ENCODE measurements at places on chromosomes 3 and 15. TPM values are rescaled to one million over a fixed set of nuclear protein-coding genes. Genes with fewer than 3 reads are reported as not detected.

GRCh38 chr15:67049351-67050044, 15.9 kb upstream of the SMAD3 start:
- DNase-seq: no peak

Gene XCR1
- total RNA-seq: not detected

GRCh38 chr3:147906285-147906684, 497.1 kb downstream of the ZIC1 start:
- no peak for DNase-seq

- DNase-seq: no peak
Measured at GRCh38 chr3:111809186-111809585, 49.9 kb upstream of the PHLDB2 start.

GRCh38 chr3:35932995-35933394, 293.7 kb downstream of the ARPP21 start:
- no peak for DNase-seq

DNA sequence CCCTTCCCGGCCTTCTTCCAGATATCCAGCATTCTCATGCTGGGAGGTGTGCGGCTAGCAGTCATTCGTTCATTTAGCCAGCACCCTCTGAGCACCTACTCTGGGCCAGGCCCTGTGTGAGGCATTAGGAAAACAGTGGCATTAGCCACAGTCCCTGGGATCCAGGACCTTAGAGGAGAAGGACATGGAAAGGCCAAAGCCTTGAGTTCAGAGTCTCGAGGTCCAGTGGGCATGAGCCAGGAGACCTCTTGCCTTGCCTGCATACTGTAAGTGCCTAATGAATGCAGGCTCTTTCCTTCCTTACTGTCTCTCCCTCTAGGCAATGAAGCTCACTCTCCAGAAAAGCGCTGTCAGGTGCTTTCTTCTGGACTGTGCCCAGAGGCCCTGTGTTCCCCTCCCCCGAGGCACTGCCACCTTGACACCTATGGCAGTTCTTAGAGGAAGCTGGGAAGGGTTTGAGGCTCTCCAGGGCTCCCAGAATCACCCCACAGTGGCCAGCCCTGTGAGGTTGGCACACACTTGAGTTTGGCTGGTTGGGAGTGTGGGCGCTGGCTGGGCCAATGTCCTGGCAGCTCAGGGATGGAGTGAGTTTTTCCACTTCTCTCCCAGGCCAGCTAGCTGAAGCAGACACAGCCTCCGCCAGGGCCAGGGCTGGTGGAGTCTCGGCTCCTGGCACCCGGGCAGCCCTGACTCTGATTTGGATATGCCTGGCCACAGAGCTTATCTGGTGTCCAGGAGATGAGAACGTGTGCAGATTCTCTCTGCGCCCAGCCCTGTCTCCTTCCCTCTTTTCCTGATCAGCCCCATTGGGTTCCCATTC, 5.4 kb downstream of the CORO2B start:
- no peak for DNase-seq

DNA sequence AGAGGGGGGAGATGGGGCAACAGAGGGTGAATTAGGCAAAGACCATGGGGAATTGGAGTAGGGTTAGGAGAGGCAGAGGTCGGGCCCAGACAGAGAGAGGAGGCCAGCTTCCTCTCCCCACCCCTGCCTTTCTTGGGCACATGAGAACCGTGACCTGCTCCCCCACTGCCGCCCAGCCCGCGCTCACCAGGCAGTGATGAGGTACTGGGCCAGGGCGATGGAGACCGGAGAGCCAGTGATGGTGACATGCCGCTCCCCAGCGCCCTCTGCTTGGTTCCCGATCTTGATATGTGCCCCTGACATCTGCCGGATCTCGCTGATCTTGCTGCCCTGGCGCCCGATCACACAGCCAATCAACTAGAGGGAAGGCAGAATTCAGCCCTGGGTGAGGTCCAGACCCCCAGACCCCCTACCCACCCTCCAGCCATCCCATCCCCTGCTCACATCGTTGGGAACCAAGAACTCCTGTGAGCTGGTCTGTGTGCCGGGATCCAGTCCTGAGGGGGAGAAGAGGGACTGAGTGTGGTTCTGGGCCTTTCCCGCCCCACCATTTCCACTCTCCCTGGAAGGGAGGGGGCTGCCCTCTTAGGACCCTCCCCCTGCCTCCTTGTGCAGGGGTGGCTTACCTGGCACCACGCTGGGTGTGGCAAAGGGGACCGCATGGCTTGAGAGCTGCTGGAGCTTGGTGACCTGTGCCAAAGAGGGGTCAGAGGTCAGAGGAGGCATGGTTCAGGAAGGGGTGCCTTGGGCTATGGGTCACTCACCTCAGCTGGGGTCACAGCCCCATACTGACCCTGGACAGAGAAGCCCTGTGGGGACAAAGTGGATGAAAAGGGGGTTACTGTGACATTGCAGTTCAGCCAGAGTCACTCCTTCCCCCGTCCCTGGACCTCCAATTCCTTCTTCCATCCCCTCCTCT, 3.7 kb downstream of the GPR62 start:
- DNase-seq: no peak

- DNase-seq: no peak
Measured at GRCh38 chr15:73305331-73306211, 63.2 kb downstream of the HCN4 start.

- DNase-seq: no peak
Measured at GRCh38 chr3:58039601-58040000, 31.4 kb downstream of the FLNB start.

Gene ASTE1
- 3.7 TPM for total RNA-seq

- no peak for DNase-seq
Measured at GRCh38 chr3:82002986-82003642, 241.7 kb upstream of the GBE1 start.

- no peak for DNase-seq
Measured at GRCh38 chr15:61079529-61079928, 149.6 kb downstream of the RORA start.

Gene PARP15
- 5.9 TPM for total RNA-seq

Gene ENTPD3
- total RNA-seq: 3.9 TPM

GRCh38 chr15:51912528-51912927, 59.0 kb downstream of the LEO1 start:
- DNase-seq: no peak

DNA sequence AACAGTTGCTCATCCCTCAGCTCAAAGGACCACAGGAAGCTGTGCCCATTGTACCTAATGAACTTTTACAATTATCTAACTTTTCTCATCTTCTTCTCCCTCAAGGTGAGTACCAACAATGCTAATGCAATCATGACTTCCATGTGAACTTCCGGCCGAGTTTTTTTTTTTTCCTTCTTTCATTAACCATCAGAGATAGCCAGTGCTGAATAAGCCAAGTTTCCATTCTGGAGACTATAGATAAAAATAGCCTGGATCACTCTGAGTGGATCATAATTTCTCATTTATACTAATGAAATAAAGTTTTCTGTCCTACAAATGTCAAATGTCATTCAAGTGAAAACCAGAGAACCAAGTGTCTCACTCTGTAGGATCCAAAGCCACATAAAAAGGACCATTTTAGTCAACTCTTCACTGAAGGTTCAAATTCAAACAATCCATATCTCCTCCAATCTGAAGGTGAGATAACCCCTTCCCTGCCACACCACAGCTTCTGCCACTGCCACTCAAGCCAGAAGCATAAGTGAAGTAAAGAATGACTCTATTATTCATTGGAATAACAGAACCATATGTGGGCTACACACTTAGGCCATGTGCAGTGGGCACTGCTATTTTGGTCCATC, 5.5 kb downstream of the SUMF1 start:
- no peak for DNase-seq

- no peak for DNase-seq
Measured at GRCh38 chr3:186640929-186641328, 730 bp downstream of the FETUB start.

Gene MRPL3
- 52.3 TPM for total RNA-seq

Gene HTR3E
- total RNA-seq: not detected

Gene C15orf62
- 2.9 TPM for total RNA-seq

GRCh38 chr15:90946538-90946937, 8.1 kb upstream of the RCCD1 start:
- DNase-seq: no peak

- DNase-seq: no peak
Measured at GRCh38 chr3:72559385-72559784, 288.9 kb downstream of the SHQ1 start.

- no peak for DNase-seq
Measured at GRCh38 chr15:67107014-67107812, 41.8 kb downstream of the SMAD3 start.

- peak; percentile 61 for DNase-seq
Measured at GRCh38 chr3:32951410-32951811, at the start of gene CCR4. TSS of gene CCR4 (plus strand) at chr3:32951644. CDS start at chr3:32953423, 1,779 bp downstream.

DNA sequence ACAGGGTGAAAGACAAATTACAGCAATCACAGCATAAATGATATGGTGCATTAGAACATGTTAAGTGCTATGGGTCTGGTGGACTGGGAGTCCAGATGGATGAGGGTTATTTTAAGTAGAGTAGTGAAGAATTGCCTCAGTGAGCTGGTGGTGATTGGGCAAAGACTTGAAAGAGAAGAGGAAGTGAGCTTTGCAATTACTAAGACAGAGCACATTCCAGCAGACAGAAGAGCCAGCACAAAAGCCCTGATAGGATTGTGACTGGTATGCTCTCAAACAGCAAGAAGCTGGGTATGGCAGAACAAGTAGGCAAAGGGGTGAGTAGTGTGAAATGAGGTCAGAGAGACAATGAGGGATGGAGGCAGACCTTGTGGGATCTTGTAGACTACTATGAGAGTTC, 2.1 kb upstream of the ACKR4 start:
- no peak for DNase-seq

- DNase-seq: no peak
Measured at GRCh38 chr3:146218880-146219866, 31.7 kb downstream of the PLSCR4 start.

- DNase-seq: no peak
Measured at GRCh38 chr3:10919636-10920035, 72.9 kb upstream of the SLC6A1 start.

- no peak for DNase-seq
Measured at GRCh38 chr3:150721285-150722130, 17.8 kb upstream of the ERICH6 start.

Gene GPR87
- total RNA-seq: 12.3 TPM

Gene SLC12A8
- 6.1 TPM for total RNA-seq

- no peak for DNase-seq
Measured at GRCh38 chr3:48428088-48428571, 1.8 kb downstream of the PLXNB1 start.

- DNase-seq: no peak
Measured at GRCh38 chr3:46524008-46524407, 26.2 kb downstream of the RTP3 start.

Gene CAMK2N2
- total RNA-seq: not detected

DNA sequence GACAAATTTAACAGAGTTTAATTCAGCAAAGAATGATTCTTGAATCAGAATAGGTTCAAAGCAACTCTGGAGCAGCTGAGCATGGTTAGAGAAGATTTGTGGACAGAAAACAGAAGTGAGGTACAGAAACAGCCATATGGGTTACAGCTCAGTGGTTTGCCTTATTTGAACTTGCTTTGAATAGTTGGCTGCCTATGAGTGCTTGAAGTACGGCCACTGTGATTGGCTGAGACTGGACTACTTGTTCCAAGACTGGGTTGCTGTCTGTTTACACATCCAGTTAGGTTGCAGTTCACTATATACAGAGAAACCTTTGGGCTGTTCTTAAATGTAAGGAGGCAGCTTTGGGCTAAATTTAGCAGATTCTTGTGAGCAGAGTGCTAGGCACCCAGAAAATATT, 79.4 kb upstream of the CADPS start:
- no peak for DNase-seq

Gene RARB
- 15.0 TPM for total RNA-seq
